ENCODE measurements at places on chromosomes 1 and 21.

GRCh38 chr1:175792136-175792535 lies 48.7 kb upstream of the TNR start:
- no peak for DNase-seq

DNA sequence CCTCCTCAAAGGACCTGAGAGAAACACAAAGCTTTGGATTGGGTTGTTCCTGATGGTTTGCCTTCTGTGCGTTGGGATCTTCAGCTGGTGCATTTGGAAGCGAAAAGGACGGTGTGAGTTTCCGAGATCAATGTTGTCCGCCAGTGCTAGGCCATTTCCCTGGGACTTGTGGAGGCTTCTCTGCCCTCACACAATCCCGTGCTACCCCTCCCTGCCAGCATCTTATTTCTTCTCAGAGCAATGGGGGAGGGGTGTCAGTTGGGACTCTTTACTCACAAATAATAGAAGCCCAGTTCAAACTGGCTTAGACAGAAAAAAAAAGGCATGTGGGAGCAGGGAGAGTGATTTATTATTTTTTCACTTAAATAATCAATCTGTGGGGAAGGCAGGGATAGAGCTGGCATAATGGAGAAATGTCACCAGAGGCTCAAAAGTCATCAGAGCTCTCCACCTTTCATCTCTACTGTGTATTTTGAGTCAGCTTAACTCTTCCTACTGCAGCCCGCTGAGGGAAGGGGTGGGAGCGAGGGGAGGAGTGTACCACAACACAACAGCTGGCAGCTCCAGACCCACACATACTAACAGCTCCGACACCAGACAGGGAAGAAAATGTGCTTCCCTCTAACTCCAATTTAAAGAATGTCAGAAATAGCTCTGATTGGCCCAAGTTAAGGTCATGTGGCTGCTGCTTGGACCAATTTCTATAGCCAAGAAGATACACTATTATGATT lies 22.4 kb downstream of the LY9 start:
- DNase-seq: peak; percentile 23

- DNase-seq: no peak
These were observed 24.9 kb upstream of the KIRREL1 start for GRCh38 chr1:157968508-157968907.

GRCh38 chr1:30912913-30913652 lies 4.5 kb upstream of the SDC3 start:
- no peak for DNase-seq

GRCh38 chr21:41957991-41958766 lies 4.4 kb upstream of the C2CD2 start:
- peak; percentile 43 for DNase-seq

DNA sequence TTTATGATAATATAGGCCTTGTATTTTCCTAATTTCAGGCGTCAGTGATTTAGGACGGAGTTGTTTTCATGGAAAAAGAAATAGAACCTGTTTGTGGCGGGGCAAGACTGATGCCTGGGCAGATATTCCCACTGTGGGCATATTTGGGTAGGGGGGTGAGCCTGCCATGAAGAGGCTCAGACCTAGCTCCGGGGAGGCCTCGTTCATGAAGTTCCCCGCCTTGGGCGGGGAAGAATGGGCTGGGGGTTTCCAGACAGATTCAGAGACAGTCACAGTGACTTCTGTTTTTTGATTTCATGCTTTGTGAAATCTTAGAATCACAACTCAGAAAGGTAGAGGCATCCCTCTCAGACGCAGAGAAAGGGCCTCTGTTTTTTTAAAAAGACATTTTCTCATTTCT lies 36.1 kb downstream of the RUNX3 start:
- DNase-seq: no peak

DNA sequence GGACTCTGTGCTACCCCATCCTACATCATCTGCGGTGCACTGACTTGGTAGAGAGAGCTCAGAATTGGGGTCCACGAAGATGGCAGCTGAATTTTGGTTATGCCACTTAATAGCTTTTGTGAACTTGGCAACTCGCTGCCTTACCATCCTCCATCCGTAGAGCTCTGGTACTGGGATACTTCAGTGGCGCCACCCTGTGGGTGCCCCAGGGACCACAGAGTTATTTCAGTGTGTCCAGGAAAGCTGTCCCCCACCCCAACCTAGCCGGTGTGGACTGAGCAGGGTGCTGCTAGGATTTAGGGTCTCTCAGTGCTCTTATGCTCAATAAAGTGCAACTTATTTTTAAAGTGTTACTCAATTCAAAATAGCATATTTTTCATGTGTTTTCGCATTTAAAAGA lies 9.0 kb upstream of the USF1 start:
- no peak for DNase-seq

DNA sequence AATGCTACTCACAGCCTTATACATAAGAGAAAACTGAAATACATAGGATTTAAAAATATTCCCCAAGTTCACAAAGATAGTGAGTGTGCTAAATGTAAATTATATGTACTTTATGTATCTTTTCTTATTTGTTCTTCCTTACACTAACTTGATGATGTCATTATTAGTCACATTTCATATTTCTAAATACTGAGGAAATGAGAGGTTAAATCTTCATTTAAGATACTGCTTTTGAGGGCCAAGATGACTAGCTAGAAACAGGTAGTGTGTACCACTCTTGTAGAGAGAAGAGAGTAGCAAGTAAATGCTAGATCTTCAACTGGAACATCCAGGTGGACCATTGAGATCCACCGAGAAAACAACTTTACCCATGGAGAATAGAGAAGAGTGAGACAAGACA lies 29.8 kb downstream of the PYHIN1 start:
- no peak for DNase-seq

- no peak for DNase-seq
These were observed 100.2 kb upstream of the GNG4 start for GRCh38 chr1:235749755-235750300.

DNA sequence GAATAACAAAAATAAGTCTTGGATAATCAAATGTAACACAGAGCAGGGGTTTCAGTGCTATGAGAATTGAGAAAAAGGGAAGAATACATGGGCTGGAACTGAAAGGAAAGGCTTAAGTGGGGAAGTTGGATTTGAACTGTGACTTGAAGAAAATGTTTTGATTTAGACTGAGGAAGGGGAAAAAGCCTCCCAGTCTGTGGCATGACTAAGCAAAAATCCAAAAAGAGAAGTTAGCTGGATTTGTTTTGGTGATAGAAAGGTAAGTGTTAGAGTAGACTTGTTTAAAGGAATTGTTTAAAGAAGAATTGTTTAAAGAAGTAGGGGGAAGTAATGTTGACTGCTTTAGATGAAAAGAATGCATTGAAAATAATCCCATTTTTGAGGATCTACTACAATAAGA lies 46.0 kb downstream of the KCNK2 start:
- no peak for DNase-seq

DNA sequence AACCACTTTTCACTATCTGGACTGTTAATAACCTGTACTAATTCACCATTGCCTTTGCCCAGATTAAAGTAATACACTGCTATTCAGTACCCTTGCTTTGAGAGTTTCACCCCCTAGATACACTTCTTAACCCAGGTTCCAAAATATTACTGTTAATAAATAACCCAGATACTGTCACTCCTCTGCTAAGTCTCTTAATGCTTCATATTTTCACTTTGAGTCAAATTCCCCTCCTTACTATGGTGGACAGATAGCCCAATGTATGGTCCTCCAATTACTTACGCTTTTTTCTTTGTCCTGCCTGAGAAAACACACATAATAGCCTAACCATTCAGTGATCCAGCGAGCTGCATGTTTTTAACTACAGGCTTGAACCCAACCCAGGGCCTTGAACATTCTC lies 152.5 kb downstream of the NEGR1 start:
- DNase-seq: no peak

GRCh38 chr1:38456531-38456876 lies 403.1 kb downstream of the RRAGC start:
- DNase-seq: no peak

GRCh38 chr1:245829194-245829593 lies 674.4 kb downstream of the KIF26B start:
- DNase-seq: no peak

GRCh38 chr1:19385869-19386591 lies 73.9 kb downstream of the SLC66A1 start:
- DNase-seq: no peak

GRCh38 chr1:116489231-116489697 lies 81.6 kb downstream of the CD58 start:
- no peak for DNase-seq

- no peak for DNase-seq
These were observed 50.1 kb downstream of the CRP start for GRCh38 chr1:159664247-159664646.

DNA sequence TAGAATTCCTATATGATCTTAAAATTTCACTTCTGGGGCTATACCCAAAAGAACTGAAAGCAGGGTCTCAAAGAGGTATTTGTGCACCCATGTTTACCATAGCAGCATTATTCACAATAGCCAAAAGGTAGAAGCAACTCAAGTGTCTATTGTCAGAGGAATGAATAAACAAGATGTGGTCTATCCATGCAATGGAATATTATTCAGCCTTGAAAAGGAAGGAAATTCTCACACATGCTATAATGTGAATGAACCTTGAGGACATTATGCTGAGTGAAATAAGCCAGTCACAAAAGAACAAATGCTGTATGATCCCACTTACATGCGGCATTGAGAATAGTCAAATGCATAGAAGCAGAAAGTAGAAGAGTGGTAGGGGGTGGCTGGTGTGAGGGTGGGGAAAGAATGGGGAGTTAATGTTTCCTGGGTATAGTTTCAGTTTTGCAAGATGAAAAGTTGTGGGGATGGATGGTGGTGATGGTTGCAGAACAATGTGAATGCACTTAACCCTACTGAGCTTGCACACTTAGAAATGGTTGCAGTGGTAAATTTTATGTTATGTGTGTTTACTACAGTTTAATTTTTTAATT lies 122.4 kb downstream of the TOMM20 start:
- DNase-seq: no peak

DNA sequence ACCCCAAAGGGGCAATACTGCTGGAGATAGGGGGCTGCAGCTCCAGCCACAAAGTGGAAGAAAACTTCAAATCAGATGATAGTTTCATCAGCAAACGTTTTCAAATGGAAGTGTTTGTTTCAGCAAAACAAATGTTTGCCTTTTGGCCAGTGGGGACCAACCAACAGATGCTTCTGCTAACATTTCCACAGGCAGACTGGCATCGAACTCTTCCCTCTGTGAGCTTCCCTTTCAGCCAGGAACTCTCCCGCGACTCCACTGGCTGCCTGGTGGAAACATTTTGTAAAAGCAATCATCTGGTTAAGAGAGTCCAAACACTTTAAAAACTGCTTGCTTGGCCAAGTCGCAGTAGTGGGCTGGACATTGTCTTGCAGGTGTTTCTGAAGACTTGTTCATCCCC lies 30.7 kb downstream of the CENPF start:
- no peak for DNase-seq

DNA sequence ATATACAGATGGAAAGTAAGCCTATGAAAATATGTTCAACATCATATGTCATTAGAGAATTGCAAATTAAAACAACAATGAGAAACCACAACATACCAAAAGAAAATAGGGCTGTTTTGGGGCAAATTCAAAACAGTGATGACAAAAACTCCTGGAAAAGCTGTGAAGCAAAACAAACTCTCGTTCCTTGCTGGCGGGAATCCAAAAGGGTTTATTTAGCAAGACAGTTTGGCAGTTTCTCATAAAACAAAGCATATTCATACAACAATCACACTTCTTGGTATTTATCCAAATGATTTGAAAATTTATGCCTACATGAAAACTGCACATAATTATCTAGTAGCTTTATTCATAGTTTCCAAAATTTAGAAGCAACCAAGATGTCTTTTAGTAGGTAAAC lies 44.4 kb downstream of the COL11A1 start:
- no peak for DNase-seq

- no peak for DNase-seq
These were observed 37.0 kb downstream of the TBCE start for GRCh38 chr1:235404190-235404589.

DNA sequence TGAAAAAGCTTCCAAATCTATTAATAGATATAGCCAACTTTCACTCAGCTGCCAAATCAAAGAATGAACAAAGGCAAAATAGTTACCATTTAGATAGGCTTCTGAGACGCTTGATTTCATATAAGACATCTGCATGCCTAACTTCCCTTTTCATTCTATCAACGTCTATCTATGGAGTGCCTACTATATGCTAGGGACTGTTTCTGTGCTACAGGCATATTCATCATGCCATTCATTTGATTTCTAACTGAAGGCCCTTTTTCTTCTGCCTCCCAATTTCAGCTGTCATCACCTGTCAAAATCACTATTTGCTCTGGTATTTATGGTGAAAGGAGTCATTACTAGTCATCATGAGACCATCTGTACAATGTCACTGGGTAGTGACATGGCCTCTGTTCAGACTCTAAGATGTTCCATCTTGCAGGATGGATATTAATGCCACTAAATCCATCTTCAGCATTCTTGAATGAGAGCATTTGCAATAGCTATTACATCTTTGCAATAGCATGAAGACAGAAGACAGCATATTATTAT lies 4.3 kb upstream of the KRTAP13-1 start:
- no peak for DNase-seq

GRCh38 chr1:115757326-115757725 lies 11.2 kb downstream of the CASQ2 start:
- DNase-seq: no peak

DNA sequence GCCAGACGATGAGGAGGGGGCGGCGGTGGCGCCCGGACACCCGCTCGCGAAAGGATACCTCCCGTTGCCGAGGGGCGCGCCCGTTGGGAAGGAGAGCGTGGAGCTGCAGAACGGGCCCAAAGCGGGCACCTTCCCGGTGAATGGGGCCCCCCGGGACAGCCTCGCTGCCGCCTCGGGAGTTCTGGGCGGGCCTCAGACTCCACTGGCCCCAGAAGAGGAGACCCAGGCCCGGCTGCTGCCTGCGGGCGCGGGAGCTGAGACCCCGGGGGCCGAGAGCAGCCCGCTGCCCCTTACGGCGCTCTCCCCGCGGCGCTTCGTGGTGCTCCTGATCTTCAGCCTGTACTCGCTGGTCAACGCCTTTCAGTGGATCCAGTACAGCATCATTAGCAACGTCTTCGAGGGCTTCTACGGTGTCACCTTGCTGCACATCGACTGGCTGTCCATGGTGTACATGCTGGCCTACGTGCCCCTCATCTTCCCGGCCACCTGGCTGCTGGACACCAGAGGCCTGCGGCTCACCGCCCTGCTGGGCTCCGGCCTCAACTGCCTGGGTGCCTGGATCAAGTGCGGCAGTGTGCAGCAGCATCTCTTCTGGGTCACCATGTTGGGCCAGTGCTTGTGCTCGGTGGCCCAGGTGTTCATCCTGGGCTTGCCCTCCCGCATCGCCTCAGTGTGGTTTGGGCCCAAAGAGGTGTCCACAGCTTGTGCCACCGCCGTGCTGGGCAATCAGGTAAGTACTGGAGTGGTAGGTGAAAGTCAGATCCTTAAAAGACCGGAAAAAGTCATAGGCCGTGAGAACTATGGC lies 588 bp downstream of the FLVCR1 start:
- DNase-seq: peak; percentile 24

GRCh38 chr1:89198491-89199072 lies at the start of gene GBP4:
GBP4 (minus strand) TSS chr1:89198942; CDS start chr1:89198834, 108 bp downstream.
- DNase-seq: peak; percentile 46

GRCh38 chr1:151443846-151444782 lies 15.2 kb downstream of the POGZ start:
- peak; percentile 89 for DNase-seq

Measured in GM23338 (cell line).